Right cardiac atrium (tissue), 5 donors: ENCODE measurements at places on chromosomes 4 and X.
A peak's percentile ranks its signal among the peaks of the same experiment; 100 is the strongest.

DNA sequence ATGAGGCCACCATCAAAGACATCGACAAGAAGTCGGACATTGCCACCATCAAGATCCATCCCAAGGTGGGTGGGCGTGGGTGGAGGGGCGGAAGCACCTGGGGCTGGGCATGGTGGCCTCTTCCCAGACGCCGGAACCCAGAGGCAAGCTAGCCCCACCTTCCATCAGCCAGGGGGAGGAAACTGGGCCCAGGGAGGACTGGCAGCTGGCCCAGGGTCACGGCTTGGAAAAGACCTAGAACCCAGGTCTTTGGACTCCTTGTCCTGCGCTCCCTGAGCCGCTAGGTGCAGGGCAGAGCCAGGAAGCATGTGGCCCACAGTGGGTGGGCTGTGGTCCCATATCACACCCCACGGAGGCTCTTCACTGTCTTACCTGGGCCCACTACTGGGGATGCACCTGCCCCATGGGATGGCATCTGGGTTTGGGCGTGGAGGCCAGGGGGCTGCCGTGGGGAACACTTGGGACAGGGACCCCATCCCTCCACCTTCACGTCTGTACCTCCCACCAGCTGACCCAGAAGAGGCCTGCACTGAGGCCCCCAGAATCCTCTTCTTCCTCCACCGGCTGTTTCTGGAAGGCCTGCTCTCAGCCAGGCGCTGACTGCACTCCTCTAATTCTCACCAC lies 17.3 kb downstream of the HTRA3 start:
- DNase-seq: peak; percentile 55

DNA sequence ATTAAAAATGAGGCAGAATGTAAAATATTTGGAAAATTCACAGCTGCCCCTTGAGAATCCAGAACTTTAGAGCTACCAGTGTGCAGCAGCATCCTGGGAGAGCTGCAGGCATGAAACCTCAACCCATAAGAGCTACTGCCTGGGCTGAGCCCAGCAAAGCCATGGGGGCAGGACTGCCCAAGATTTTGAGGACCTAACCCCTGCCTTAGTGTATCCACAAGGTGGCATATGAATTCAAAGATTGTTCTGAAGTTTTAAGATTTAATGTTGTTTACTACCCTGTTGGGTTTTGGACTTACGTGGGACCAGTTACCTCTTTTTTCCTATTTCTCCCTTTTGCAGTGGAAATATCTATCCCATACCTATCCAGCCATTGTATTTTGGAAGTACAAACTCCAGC lies 26.4 kb downstream of the CASP6 start:
- no peak for DNase-seq

DNA sequence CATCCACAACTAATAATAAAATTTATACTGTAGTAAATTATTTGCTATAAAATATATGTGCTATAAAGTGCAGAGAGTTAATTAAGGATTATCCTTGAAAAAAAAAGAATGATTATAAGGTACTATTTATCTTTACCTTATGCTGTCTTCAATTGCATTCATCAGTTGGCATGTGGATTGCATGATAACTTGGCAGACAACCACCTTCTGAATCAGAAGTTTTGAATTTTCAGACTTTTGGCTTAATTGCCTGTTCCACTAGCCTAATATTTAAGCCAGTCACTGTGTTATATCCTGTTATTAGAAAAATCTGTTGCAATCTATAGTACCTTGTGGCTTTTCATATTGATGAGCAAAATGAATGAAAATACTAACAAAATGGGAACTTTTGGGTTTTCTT lies 1040.3 kb upstream of the PCDH10 start:
- no peak for DNase-seq

DNA sequence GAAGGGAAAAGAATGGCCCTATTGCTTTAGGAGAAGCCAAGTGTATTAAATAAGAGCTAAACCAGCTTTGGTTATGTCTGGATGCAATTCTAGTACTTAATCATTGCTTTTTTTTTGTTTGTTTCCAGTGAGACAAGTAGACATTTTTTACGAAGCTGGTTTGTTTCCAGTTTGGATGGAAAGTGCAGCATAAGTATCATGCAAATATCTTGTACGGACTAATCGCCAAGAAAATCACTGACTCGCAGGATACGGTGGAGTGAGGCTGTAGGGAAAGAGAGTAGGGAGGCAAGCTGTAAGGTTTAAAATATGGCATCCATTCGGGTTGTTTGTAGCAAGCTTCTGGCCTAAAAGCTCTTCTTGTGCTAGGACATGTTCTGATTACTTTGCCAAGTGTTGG lies 64.8 kb downstream of the HPGD start:
- DNase-seq: no peak

GRCh38 chrX:1599791-1600405 lies 8.5 kb downstream of the AKAP17A start:
- no peak for DNase-seq

DNA sequence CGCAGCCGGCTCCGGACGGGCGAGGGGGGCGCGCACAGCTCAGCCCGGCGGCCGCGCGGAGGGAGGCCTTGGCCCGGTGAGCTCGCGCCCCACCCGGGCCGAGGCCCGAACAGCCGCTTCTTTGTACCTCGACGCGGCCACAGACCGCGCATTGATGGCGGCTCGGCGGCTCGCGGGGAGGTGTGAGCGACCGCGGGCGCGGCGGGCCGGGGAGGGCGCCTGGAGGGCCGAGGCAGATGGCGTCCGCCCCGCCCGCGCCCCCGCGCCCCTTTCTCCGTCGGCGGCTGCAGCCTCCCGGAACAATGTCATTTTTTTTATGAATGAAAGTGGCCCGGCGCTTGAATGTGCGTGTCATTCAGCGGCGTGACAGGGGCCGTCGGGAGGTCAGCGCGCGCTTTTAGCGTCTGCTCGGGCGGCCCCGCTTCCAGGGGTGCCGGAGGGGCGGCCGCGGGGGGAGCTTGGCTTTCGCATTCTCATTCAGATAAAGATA lies 1.8 kb downstream of the FGFR3 start:
- no peak for DNase-seq
